Mesenchymal stem cell (in vitro differentiated cells and primary cell): ENCODE measurements at places on chromosomes 5 and 9.

DNA sequence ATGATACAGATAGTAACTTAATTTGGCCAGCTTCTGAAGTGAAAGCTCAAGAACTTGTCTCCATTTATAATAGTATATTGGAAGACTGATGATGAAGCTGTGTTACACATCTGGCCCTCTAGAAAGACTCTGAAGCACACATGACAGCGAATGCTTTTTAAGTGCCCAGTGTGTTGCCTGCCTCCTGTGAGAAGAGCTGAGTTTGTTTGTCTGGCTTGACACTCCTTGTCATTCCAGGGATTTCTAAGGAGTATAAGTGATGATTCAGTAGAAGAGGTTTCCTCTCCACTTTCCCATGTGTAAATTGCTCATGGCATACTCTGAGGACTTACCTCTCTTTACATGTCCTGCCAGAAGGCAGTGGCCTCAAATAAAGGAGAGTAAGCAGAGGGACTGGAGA, 30.4 kb upstream of the LRRTM2 start:
- peak; percentile 80 for DNase-seq

DNA sequence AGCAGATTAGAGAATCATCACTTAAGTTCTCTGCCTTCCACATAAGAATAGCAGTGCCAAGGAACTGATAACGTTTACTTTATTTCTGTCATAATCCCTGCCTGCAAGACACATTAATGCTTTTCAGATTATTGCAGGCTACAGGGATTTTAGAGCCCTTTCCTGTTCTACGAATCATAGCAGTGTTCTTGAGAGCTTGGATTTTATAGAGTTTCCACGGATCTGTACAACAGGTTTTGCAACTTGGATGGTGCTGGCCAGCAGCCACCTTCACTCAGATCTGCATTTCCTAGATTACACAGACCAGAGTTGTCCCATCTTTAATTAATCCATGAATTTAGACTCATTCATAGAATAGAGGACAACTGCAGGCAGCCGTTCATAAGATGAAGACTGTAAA, 38.1 kb downstream of the SLC12A2 start:
- DNase-seq = no peak

GRCh38 chr9:127130661-127131538, 8.5 kb upstream of the ANGPTL2 start:
- DNase-seq = peak; percentile 97

- no peak for DNase-seq
These were observed 24.3 kb upstream of the FBP1 start for GRCh38 chr9:94663640-94664039.

- DNase-seq = no peak
These were observed 87.3 kb downstream of the GAS1 start for GRCh38 chr9:86860006-86860405.

GRCh38 chr9:7653262-7653661, 146.3 kb downstream of the DMAC1 start:
- no peak for DNase-seq
